ENCODE measurements at places on chromosomes 2 and 18.

DNA sequence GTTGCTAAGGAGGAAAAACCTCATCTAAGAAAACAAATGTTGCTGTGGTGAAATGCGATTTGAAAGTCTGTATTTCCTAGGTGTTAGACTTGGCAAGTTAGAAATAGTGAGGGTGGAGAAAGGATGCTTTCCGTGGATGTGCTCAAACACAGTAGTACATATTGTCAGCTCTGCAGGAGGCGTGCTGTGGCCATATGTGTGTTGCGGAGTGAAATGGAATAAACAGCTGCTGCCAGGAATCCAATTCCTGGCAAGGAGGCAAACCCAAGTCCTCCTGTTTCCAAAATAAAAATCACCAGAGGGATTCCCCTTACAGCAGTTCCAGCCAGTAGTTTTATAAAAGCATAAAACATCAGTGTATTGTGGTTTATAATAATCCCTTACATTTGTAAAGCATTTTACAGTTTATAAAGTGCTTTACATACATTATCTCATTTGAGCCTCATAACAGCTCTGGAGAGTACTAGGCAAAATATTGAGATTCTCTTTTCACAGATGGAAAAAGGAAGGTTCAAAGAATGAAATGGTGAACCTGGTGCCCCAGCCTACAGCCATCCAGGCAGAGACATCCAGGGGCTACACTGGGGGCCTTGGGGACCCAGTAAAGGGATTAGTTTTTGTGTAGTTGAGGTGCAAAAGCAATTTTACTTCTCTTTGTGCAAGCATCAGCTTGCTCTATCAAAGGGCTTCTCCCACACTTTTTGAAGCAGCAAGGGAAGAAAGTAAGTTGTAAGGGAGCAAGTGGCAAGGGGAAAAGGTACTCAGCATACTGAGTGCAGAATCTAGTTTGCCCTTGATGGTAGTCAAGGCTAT lies 206.0 kb downstream of the AGPS start:
- DNase-seq: no peak

DNA sequence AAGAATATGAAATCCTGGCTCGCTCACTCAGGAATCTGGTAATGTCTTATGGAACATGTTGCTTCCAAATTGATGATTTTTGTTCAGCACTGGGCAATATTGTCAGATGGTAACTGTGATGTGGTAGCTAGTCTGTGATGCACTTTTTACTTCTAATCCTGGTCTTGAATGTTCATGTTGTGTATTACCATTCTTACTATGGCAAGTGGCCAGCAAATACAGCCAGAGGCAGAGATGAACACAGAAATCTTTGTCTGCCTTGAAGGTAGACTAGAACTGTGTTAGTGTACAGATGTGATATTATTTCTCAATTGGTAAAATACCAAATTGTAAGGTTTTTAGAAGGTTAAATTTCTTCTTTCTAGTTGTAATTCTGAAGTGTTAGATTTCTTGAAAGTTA lies 83.3 kb downstream of the UBE2E3 start:
- DNase-seq: no peak

- peak; percentile 85 for DNase-seq
Observed at GRCh38 chr18:24397694-24398368, at the start of gene OSBPL1A. Gene OSBPL1A, minus strand, starts transcription at chr18:24397824. Its CDS starts 20,291 bp downstream, at chr18:24377533.

- DNase-seq: no peak
Observed at GRCh38 chr2:224309176-224309575, 92.7 kb downstream of the FAM124B start.

GRCh38 chr2:185219981-185220380 lies 518.6 kb upstream of the FSIP2 start:
- DNase-seq: no peak

- DNase-seq: no peak
Observed at GRCh38 chr2:29374823-29375222, 259.6 kb downstream of the CLIP4 start.

DNA sequence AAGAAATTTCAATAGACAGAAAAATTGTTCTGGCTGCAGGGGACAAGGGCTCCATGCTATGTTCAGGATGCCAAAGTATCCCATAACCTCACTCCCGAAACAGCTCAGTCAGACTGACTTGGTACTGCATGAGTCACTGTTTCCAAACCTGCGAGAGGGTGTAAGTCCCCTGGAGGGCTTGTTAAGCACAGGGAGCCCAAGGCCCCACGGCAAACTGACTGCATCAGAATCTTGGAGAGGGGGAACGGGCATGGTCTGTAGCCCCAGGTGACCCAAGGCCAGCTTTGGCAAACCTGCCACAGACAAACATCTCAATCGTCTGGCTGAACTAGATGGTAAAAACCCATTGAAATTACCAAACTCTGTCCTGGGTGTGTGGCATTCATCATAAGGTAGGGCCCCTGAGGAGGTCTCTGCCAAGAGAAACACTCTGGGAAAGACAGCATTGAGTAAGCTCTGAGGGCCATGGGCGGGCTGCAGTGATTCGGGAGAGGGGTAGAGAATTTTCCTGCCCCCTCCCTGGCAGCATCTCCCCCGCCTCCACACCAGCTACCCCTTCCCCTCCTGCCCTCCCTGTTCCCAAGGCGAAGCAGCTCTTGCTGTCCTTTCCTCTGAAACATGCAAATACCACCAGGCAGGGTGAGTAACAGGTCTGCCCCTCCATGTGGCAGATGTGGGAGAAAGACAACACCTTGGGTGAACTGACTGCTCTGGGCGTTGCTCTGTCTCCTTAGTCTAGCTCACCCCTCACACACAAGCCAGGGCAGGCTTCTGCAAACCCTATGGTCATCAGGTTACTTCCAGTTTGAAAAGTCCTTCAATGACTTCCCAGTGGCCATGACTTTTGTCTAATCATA lies 274.7 kb upstream of the SIX2 start:
- no peak for DNase-seq

- no peak for DNase-seq
Observed at GRCh38 chr2:239155806-239156480, 244.9 kb downstream of the HDAC4 start.

- no peak for DNase-seq
Observed at GRCh38 chr2:106956879-106957278, 70.9 kb upstream of the ST6GAL2 start.

DNA sequence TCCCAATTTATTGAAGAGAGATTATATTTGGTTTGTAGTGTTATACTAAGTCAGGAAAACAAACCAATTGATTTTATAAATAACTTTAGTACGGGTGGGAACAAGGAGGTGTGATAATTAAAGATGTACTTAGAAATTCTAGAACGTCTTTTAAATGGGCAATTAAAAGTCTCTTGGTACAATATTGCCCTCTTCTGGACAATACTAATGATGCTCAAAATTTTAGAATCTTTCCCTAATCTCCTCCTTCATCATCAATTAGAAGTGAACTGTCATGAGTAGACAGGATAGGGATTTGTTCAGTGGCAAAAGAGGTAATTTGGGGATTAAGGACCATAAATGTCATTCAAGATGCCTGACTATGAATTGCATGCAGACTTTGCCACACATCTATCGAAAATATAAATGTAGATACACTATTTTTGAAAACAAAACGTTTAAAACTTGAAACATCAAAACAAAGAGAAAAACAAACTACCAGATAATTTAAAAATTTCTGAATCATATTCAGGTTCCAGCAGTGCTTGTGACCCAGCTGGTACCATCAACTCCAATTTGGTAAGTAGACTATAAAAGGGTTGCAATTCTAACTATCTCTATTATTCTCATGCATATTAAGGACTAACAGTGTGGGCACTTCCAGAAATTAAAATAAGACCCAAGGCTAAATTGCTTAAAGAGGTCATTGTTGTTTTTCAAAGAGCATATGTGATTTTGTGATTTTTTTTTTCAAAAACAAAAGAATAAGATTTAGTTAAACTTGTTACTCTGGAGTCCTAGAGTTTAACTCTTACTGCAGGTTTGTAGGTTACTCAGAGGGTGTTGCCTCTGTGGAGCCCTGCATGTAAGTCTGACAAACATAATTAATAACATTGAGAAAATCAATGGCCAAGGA lies 123.5 kb downstream of the LAMA3 start:
- no peak for DNase-seq

- no peak for DNase-seq
Observed at GRCh38 chr18:79644666-79645057, 34.9 kb upstream of the CTDP1 start.

DNA sequence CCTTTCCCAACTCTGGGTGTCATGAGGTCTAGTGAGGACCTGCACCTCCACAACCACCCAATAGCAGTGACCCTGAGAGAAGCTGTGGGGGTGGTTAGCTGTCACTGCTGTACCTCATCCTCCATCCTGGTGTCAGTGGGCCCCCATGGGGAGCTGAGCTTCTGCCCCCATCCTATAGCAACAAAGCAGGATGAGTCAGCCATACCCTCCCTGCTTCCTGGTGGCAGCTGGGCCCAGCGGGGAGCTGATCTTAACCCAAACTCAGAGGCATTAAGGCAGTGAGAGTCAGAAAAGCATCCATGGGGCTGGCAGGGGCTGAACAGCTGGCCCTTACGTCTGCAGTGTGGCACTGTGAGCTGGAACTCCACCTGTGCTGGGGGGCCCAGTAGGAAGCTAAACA lies 247.8 kb upstream of the HDAC4 start:
- DNase-seq: no peak

DNA sequence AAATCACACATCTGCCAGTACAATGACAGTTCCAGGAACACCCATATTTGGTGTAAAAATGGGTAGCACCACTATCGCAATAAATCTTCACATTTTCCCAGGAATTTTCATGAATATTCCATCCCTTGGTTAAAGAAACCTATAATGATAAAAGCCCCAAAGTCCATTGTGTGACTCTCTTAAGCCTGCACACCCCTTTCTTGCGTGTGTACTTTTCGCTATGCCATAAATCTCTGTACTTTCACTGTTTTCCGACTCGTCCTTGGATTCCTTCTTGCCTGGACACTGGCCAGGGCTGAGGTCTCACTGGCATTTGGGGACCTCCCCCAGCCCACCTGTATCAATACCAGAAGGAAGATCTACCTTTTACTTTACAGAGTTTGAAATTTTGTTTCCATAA lies 172.3 kb downstream of the RNF152 start:
- DNase-seq: no peak

Measured in CD4-positive, alpha-beta T cell treated with Interferon gamma for 1 hour (primary cell).